ENCODE measurements at places on chromosomes 7 and 10.
A peak's percentile ranks its signal among the peaks of the same experiment; 100 is the strongest.

DNA sequence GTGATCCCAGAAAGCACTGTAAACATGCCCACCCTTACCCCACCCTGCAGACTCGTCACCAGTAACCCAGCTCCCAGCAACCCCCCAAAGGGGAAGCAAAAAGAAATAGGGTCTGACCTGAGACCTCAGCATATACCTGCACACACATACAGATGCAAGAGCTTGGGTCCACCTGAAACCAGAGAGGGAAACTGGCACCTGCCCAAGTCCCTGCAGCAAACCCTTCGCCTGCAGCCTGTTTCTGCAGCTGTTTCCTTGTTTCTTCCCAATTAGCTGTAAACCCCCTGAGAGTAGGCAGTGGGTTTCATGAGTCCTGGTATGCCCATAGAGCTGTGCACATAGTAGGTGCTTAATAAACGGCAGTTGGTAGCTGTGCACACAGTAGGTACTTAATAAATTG, 140.5 kb downstream of the FGFR2 start:
- no peak for DNase-seq

- DNase-seq, result no peak
These were observed 44.6 kb downstream of the RASGEF1A start for GRCh38 chr10:43222210-43222720.

- no peak for DNase-seq
These were observed 76.8 kb downstream of the LANCL2 start for GRCh38 chr7:55441774-55442522.

DNA sequence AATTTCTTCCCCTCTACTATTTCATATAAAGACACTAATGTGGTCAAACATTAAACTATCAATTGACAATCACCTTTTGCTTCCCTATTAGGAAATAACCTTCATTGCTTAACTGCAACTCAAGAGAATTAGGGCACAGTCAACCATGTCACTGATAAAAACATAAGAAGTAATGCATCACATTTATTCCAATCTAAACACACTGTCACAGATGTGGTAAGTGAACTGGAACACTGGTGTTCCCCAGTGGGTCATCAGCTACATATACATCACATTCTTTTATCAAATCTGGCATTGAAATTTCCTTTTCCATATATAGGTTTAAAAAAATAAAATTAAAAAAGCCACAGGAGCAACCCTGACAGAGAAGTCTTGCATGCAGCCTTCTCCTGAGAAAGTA, 3.7 kb downstream of the TRIL start:
- DNase-seq, result no peak

DNA sequence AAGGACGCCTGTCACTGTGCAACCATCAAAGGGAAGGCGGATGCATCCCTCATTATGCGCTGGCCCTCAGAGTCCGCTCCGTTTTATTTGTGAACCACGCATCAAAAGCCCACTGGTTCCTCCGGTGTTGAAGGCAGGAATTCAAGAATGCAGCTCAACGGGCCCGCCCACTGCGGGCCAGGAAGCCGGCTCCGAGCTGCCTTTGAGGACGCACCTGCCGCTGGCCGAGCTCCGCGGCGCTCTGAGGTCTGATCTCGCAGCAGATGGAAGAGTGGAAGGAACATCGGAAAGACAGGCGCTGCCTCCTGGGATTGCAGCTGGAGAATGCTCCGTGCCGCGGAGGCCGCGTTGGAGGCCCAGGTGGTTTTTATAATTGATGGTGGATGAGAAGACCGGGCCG, 56.9 kb upstream of the ADGRA1 start:
- DNase-seq, result no peak

- DNase-seq, result peak; percentile 62
These were observed 28.2 kb downstream of the PHYH start for GRCh38 chr10:13271552-13272163.

- no peak for DNase-seq
These were observed 3.9 kb upstream of the INPP5A start for GRCh38 chr10:132533571-132534260.

DNA sequence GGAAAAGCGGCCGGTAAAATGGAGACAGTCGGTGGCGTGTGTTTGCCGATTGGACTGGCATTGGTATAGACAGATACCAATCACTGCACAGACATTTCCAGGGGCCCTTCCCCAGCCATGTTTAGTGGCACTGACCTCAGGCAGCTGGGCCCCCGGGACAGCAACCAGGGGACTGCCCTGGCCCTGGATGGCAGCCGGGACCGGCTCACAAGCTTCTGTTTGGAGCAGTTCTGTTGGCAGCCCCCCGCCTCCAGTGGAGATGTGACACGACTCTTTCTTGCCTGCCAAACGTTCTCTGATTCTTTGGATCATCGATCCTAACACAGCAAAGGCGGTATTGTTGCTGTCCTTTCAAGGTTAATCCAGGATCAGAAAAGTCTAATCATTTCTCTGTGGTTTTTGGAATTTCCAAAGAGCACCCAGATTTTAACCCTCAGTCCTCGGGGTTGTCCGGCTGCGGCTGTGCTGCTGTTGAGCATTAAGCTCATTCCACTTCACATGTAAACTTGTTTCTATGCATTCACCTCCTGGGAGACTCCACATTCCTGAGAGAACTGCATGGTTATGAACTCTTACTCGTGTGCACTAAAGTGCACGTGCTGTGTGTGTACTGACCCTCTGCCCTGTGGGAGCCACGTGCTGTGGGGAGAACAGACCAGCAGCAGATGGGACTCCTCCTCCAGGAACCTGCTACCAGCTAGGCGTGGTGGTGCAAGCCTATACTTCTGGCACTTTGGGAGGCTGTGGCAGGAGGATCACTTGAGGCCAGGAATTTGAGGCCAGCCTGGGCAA, 46.0 kb downstream of the FOXK1 start:
- DNase-seq, result no peak

DNA sequence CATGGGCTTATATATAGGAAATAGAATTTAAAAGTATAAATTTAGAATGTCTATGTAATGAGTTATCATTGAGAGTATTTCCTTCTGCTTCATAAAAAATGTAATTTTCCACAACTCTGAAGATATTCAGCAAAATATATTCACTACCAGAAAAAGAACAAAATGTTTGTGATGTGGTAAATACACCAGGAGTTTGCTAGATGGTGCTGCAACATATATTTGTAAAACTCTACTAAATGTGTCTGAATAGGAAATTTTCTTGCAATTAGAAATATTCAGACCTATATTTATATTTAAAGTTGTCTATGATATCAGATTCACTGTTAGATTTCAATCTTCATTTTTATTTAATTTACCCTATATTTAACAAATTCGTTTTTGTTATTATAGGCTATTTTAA, 201.1 kb downstream of the PPP1R3A start:
- DNase-seq, result no peak

DNA sequence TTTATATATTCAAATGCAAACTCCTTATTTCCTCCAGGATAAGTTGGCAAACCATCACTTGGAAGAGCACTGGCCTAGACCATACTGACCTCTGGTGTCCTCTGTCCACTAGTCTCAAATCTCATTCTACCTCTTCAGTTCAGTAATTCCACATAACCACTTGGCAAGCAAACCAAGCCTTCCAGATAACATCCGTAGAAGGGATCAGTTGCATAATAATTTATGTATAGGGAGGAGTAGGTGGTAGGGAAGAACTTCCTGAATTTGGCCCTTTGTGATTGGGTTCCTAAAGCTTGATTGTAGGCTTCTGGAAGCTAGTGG, 55.0 kb downstream of the WAC start:
- no peak for DNase-seq

DNA sequence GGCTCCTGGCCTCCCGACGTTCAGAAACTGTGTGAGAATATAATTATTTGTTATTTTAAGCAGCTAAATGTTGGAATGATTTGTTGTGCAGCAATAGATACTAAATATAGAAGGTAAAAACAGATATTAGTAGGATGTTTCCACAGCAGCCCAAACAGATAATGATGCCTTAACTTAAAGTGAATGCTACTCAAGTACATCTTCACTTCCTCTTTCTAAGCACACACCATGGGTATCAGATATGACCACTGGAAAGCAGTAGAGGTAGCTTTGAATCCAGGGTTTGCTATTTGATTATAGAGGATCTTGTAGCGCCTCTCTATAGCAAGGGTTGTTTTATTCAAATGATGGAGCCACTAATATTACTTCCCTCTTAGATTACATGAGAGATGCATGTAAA, 38.2 kb upstream of the BET1 start:
- DNase-seq, result no peak

DNA sequence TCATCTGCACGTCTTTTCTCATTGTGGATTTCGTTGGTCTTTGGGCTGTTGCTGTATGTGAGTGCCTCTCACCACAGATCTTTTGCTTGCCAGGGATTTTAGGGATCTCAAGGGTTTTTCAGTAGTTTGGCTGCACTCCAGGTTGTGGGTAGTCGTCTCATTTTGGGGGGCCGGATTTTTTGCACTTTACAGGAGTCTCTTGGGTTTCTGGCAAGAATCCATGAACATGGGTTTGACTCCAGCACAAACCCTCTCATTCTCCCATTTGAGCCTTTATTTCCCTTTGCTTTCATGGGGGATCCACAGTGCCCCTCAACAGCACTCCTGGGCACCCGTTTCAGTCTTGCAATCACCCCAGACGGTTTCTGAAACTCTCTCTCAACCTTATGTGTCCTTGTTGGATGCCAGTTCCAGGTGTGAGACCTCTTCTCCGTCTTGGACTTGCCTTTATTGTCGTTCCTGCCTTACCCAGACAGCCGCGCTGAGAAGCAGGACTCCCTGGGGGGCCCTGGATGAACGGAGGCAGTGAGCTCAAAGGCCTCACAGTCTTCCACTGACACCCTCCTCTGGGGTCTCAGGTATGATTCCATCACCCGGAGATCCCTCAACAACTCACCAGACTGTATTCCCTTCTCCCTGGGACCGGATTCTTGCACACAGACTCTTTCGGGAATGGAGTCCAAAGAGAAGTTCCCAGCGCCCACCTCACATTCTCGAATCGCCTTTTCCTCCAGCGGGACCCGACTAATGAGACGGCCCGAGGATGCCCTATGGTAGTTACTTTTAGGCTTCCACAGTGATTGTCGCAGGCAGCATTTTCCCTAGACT, 18.8 kb upstream of the ZNF273 start:
- DNase-seq, result no peak

GRCh38 chr7:126541406-126541805, 711.3 kb downstream of the GRM8 start:
- no peak for DNase-seq

- DNase-seq, result peak; percentile 14
These were observed 2.1 kb upstream of the ZKSCAN1 start for GRCh38 chr7:100013328-100013676.

DNA sequence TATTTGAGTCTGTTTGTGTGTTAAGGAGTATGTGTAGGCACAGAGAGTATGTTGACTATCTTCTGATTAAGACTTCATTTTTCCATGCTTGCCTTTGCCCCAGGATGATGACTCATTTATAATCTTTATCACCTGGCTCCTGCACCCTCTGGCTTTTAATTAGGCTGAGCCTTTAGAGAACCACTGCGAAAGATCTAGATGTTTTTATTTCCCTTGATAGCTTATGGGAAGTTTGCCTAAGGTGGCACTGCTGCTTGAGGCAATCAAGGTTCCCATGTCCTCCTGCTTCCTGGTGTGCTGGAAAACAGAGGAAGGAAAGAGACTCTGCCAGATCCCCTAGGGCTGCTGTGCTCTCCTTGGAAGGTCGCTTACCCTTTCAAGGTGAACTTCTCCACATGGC, 114.6 kb downstream of the ARL4A start:
- no peak for DNase-seq

DNA sequence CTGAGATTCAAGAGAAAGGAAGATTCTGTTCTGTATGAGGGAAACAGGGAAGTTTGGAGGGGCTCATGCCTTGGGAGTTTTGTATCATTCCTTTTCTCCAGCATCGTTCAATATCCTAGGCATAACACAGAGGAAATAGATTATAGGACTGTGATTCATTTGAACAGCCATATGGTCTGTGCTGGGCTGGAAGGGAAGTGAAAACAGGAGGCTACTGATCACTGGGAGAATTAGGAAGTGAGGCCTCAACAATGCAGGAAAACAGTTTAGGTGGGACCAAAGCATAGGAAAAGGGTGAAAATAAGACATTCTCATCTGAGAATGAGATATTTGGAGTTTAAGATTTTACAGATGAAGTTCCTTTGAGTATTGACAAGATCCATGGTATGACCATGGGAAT, 70.7 kb upstream of the MKX start:
- no peak for DNase-seq
